A549 treated with Hydrocortisone at 1 μM for 4 hours (cell line): ENCODE measurements at places on chromosomes 11 and 22. TPM values are rescaled to one million over a fixed set of nuclear protein-coding genes. Genes with fewer than 3 reads are reported as not detected.

Gene PIK3IP1
- total RNA-seq = 0.64 to 0.84 TPM (median 0.74 TPM) in 5 replicates

Gene SAA1
- 2.4 to 4.0 TPM (median 3.4 TPM) in 5 replicates for total RNA-seq

Gene PTPRJ
- total RNA-seq = 36.5 to 70.7 TPM (median 53.1 TPM) in 5 replicates

Gene OR5AS1
- not detected in 5 replicates for total RNA-seq

Gene SAA4
- not detected in 5 replicates for total RNA-seq

Gene C11orf97
- not detected in 5 replicates for total RNA-seq

Gene ASPHD2
- total RNA-seq = 1.0 to 1.6 TPM (median 1.2 TPM) in 5 replicates
